Activated naive CD8-positive, alpha-beta T cell treated with anti-CD3 and anti-CD28 coated beads, Interleukin-2, amount 10 ng/mL, durations not matched to agents 7 days and 5 days (primary cell): ENCODE measurements at places on chromosomes 5 and 9. TPM values are rescaled to one million over a fixed set of nuclear protein-coding genes. Genes with fewer than 3 reads are reported as not detected.

ANKH gene
- 55.5 TPM for total RNA-seq

EQTN gene
- not detected for total RNA-seq

AJM1 gene
- total RNA-seq, result 6.6 TPM

NUTM2F gene
- not detected for total RNA-seq

GPR150 gene
- total RNA-seq, result 1.2 TPM

CCL28 gene
- total RNA-seq, result 18.0 TPM

PAIP2 gene
- 108 TPM for total RNA-seq

DNA sequence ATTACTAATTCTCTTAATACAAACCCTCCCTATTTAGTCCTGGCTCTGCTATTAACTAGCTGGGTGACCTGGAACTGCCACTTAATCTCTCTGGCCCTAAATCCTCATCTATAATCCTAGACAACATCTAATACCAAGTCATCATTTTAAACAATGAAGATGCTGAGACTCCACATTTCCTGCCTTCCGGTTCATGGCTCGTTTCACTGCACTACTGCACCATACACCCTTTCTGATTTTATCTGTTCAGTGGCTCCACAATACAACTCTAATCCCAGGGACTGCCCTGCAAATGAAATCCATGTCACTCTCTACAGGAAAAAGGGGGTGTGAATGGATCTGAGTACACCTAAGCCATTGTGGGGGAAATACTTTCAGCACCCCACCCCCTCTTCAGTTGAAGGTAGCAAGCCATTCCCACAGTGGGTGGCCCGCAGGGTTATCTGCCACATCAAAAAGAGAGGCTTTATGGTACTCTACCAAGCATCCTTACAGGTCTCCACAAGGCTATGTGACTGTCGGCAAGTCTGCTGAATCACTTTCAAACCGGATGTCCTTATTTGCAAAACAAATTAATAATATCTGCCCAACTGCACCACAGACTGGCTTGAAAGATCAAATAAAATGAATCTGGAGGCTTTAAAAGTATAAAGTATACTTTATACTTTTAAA is 89.5 kb downstream of the EPB41L4A start:
- peaks cover 27% of the 10 kb centered on the region for H3K27me3 ChIP-seq
- H3K4me3 ChIP-seq, result peak overlapping the region; percentile 8
- no peak overlapping the region for H3K27ac ChIP-seq
- no peak for DNase-seq
- no peaks in the 10 kb centered on the region for H3K36me3 ChIP-seq
- H3K4me1 ChIP-seq, result peaks cover 6% of the 10 kb centered on the region

GRCh38 chr9:130944510-130945058 is 5.5 kb upstream of the FIBCD1 start:
- peaks cover 9% of the 10 kb centered on the region for H3K4me1 ChIP-seq
- H3K36me3 ChIP-seq, result peaks cover 2% of the 10 kb centered on the region
- H3K4me3 ChIP-seq, result no peak overlapping the region
- peaks cover 29% of the 10 kb centered on the region for H3K27me3 ChIP-seq
- H3K27ac ChIP-seq, result no peak overlapping the region

GRCh38 chr9:107263289-107263688 is 19.8 kb upstream of the RAD23B start:
- DNase-seq, result no peak
- peaks cover 3% of the 10 kb centered on the region for H3K4me1 ChIP-seq
- no peaks in the 10 kb centered on the region for H3K36me3 ChIP-seq
- H3K27me3 ChIP-seq, result peaks cover 12% of the 10 kb centered on the region

- no peaks in the 10 kb centered on the region for H3K4me1 ChIP-seq
- no peak overlapping the region for H3K27ac ChIP-seq
- no peak overlapping the region for H3K4me3 ChIP-seq
Observed at GRCh38 chr5:68657055-68657961, 436.5 kb upstream of the SLC30A5 start.

DNA sequence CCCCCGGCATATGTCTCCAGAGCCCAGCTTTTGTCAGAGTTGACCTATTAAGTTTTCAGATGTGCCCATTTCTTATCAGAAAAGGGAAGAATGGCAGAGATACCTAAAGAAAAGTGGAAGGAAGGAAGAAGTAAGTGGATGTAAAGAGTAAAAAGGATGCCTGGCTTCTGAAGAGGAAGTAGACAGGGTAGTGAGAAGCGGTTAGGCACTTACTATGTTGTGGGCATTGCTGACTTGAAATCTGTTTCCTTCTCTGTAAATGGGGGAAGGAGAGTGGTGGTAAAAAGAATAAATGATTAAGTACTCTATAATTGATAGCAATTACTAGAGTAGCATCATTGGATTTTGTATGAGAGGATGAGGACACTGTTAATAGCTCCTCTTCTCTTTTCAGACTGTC is 9.9 kb downstream of the ANP32B start:
- peaks cover 16% of the 10 kb centered on the region for H3K36me3 ChIP-seq
- H3K27ac ChIP-seq, result peak overlapping the region; percentile 80
- DNase-seq, result no peak
- peak overlapping the region; percentile 70 for H3K4me3 ChIP-seq
- H3K4me1 ChIP-seq, result peaks cover 60% of the 10 kb centered on the region

GRCh38 chr9:136606687-136607333 is 55.9 kb upstream of the EGFL7 start:
- no peak overlapping the region for H3K4me3 ChIP-seq
- no peak for DNase-seq
- H3K27ac ChIP-seq, result no peak overlapping the region
- no peaks in the 10 kb centered on the region for H3K4me1 ChIP-seq
- H3K27me3 ChIP-seq, result peaks cover 1% of the 10 kb centered on the region
- no peaks in the 10 kb centered on the region for H3K36me3 ChIP-seq

- peak overlapping the region; percentile 96 for H3K27ac ChIP-seq
- peaks cover 71% of the 10 kb centered on the region for H3K4me1 ChIP-seq
- H3K36me3 ChIP-seq, result peaks cover 39% of the 10 kb centered on the region
Observed at GRCh38 chr5:119309326-119309725, 46.5 kb upstream of the TNFAIP8 start.

DNA sequence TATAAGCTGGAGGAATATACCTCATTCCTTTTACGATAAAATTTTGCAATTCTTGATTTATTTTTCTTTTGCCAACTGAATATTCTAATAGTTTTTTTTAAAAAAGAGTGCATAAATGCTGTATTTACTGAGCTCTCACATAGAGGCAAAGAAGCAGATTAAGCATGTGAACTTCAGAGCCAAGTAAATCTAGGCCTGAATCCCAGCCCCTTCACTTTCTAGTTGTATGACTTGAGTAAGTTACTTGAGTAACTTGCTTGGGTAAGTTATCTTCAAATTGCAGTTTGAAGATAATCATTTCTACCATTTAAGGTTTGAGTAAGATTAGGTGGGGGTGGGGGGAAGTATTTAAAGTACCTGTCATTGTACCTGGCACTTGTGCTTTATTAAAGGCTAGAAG is 21.8 kb downstream of the LURAP1L start:
- H3K4me1 ChIP-seq, result no peaks in the 10 kb centered on the region
- no peak overlapping the region for H3K27ac ChIP-seq
- DNase-seq, result no peak
- no peaks in the 10 kb centered on the region for H3K36me3 ChIP-seq
- no peaks in the 10 kb centered on the region for H3K27me3 ChIP-seq

DNA sequence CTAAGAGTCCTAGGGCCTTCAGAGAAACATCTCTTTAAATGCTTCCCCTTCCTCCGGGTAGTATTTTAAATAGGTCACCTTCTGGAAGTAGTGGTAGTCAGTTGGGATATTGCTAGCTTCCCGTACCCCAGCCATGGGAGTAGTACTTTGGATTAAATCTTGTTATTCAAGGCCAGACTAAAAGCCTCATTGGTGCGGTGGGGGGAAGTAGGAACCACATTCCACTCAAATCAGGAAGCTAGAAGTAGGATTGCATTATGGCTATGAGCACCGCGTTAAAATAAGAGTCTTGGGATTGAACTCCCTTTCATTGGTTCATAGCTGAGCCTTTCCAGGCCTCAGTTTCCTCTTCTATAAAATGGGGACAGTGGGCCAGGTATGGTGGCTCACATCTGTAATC is 6.7 kb downstream of the KCNIP1 start:
- H3K4me3 ChIP-seq, result no peak overlapping the region
- DNase-seq, result no peak
- H3K27ac ChIP-seq, result no peak overlapping the region
- H3K36me3 ChIP-seq, result no peaks in the 10 kb centered on the region
- no peaks in the 10 kb centered on the region for H3K4me1 ChIP-seq

DNA sequence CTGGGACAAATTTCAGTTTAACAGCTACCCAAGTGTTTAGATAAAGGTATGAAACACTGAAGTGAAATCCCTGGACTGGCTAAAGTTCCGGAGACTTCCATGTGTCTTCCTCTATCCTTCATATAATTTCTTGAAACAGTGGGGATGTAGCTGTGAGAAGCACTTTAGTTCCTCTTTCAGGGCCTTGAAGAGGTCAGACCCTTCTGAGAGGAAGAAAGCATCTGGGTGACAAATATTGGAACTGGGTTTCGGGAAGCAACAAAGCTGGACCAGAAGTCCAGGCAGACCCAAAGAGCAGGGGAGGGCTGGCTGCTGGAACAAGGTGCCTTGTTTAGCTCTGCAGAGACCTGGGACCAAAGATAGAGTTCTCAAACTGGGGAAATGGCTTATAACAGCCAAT is 75.4 kb upstream of the ZFAND5 start:
- no peak overlapping the region for H3K27ac ChIP-seq
- H3K36me3 ChIP-seq, result peaks cover 1% of the 10 kb centered on the region
- peaks cover 24% of the 10 kb centered on the region for H3K4me1 ChIP-seq
- no peak overlapping the region for H3K4me3 ChIP-seq
- DNase-seq, result no peak

DNA sequence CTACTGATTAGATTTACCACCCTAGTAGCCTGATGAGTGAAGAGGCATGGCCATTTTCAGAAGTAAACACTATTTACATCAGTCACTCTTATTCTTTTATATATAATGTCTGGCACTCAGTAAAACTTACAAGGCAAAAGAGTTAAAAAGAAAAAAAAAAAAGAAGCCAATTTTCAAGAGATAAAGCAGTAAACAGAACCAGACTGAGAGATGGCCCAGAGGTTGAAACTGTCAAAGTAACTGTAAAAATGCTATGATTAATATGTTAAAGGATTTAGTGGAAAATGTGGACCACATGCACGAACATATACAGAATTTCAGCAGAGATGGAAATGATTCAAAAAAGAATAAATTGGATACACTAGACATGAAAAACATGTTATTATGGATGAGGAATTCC is 6.4 kb upstream of the GPR150 start:
- peaks cover 24% of the 10 kb centered on the region for H3K36me3 ChIP-seq
- peaks cover 3% of the 10 kb centered on the region for H3K4me1 ChIP-seq
- DNase-seq, result no peak

DNA sequence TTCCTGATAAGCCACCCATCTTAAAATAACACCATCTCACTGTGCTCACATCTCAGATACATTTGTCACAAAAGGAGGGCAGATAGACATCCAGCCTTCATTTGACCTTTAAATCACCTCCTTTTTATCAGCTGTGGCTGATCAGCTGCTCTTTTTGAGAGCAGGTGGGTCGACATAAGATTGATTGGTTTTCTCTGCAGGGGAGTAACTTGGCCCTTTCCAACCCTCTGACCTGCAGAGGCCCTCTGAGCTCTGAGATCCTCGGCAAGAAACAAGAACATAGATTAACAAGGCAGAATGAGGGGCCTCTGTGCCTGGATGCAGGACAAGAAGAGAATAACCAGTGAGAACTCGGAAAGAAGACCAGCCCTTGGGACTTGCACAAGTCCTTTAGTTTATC is 33.5 kb upstream of the GLRA1 start:
- no peak overlapping the region for H3K27ac ChIP-seq
- H3K27me3 ChIP-seq, result no peaks in the 10 kb centered on the region
- H3K36me3 ChIP-seq, result no peaks in the 10 kb centered on the region
- no peak for DNase-seq
- peaks cover 1% of the 10 kb centered on the region for H3K4me1 ChIP-seq

GRCh38 chr9:121249563-121249962 is 18.4 kb upstream of the GSN start:
- H3K36me3 ChIP-seq, result peaks cover 23% of the 10 kb centered on the region
- no peak for DNase-seq
- H3K4me3 ChIP-seq, result no peak overlapping the region
- H3K27me3 ChIP-seq, result no peaks in the 10 kb centered on the region
- no peak overlapping the region for H3K27ac ChIP-seq

- peak overlapping the region; percentile 80 for H3K27ac ChIP-seq
- no peaks in the 10 kb centered on the region for H3K36me3 ChIP-seq
- H3K4me1 ChIP-seq, result peaks cover 25% of the 10 kb centered on the region
Observed at GRCh38 chr9:95506678-95507463, 9.9 kb downstream of the PTCH1 start.

- H3K4me1 ChIP-seq, result peaks cover 49% of the 10 kb centered on the region
- peak overlapping the region; percentile 86 for H3K4me3 ChIP-seq
- no peaks in the 10 kb centered on the region for H3K27me3 ChIP-seq
- DNase-seq, result peak; percentile 65
- H3K36me3 ChIP-seq, result peaks cover 6% of the 10 kb centered on the region
Observed at GRCh38 chr9:126327006-126327713, 531 bp downstream of the MVB12B start.

DNA sequence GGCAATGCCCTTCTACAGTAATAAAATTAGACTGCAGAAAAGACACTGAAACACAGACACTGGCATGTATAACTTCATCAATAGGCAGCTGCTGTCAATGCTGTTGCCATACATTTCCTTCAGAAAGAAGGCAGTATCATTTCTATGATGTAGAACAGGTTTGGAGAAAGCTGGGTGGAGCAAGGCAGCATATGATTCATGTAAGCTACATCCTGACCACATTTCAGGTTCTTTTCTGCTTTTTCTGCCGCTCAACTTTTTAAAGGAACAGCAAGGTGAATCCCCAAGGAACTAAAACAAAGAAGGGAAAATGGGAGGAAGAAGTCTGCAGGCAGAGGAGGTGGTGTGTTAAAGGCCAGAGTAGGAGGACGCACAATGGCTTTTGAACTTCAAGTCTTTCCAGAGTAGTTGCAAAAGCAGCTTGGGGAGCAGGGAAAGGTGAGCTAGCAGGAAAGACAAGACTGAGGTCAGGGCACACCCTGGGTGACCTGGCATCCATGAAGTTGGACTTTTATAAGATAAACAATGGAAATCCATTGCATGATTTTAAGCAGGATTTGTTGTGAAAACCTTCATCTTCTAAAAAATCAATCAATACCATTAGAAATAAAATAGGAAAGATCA is 142.1 kb downstream of the MED10 start:
- DNase-seq, result no peak
- H3K27ac ChIP-seq, result no peak overlapping the region
- no peak overlapping the region for H3K4me3 ChIP-seq
- no peaks in the 10 kb centered on the region for H3K4me1 ChIP-seq

- DNase-seq, result no peak
- no peak overlapping the region for H3K27ac ChIP-seq
- H3K36me3 ChIP-seq, result no peaks in the 10 kb centered on the region
- H3K4me3 ChIP-seq, result no peak overlapping the region
Observed at GRCh38 chr5:180176191-180176590, 32.8 kb downstream of the RASGEF1C start.

GRCh38 chr5:125059255-125060002 is 313.0 kb upstream of the ZNF608 start:
- H3K4me3 ChIP-seq, result no peak overlapping the region
- H3K4me1 ChIP-seq, result no peaks in the 10 kb centered on the region
- no peaks in the 10 kb centered on the region for H3K27me3 ChIP-seq
- H3K27ac ChIP-seq, result no peak overlapping the region
- H3K36me3 ChIP-seq, result no peaks in the 10 kb centered on the region

GRCh38 chr5:16727755-16728325 is 111.0 kb upstream of the RETREG1 start:
- H3K27me3 ChIP-seq, result no peaks in the 10 kb centered on the region
- no peak for DNase-seq
- no peak overlapping the region for H3K4me3 ChIP-seq
- H3K36me3 ChIP-seq, result no peaks in the 10 kb centered on the region
- H3K4me1 ChIP-seq, result peaks cover 15% of the 10 kb centered on the region
- no peak overlapping the region for H3K27ac ChIP-seq

GRCh38 chr5:42950456-42951292 is 89.4 kb downstream of the ANXA2R start:
- peaks cover 15% of the 10 kb centered on the region for H3K36me3 ChIP-seq
- H3K4me3 ChIP-seq, result peak overlapping the region; percentile 96
- peak overlapping the region; percentile 100 for H3K27ac ChIP-seq
- peaks cover 20% of the 10 kb centered on the region for H3K4me1 ChIP-seq
- DNase-seq, result peak; percentile 35
- no peaks in the 10 kb centered on the region for H3K27me3 ChIP-seq
